Left renal pelvis (tissue), 4 donors: ENCODE measurements at places on chromosomes 12 and 14. TPM values are rescaled to one million over a fixed set of nuclear protein-coding genes. Genes with fewer than 3 reads are reported as not detected.

Gene IFNG-AS1
- polyA plus RNA-seq = 0.27 TPM

Gene MMP17
- 0.77 TPM for polyA plus RNA-seq

Gene KRT74
- not detected for polyA plus RNA-seq

Gene ASPG
- polyA plus RNA-seq = 18.9 TPM

Gene TAC3
- 0.37 TPM for polyA plus RNA-seq

Gene RNASE2
- polyA plus RNA-seq = 1.3 TPM

Gene TSHR
- polyA plus RNA-seq = 0.22 TPM

Gene ZFYVE21
- polyA plus RNA-seq = 50.6 TPM

Gene HHIPL1
- polyA plus RNA-seq = 1.6 TPM

Gene TEX52
- 0.38 TPM for polyA plus RNA-seq

Gene TOX4
- 61.7 TPM for polyA plus RNA-seq

Gene PSEN1
- polyA plus RNA-seq = 76.6 TPM

Gene FGF23
- polyA plus RNA-seq = 0.06 TPM

Gene KLC1
- polyA plus RNA-seq = 154 TPM

Gene MRPS35
- 70.8 TPM for polyA plus RNA-seq

Gene HOXC12
- polyA plus RNA-seq = 0.04 TPM

Gene UNC79
- 1.1 TPM for polyA plus RNA-seq

Gene USP30
- 26.6 TPM for polyA plus RNA-seq

Gene RNASE7
- polyA plus RNA-seq = 0.63 TPM

Gene DCP1B
- 25.8 TPM for polyA plus RNA-seq

Gene PLEKHG7
- 1.0 TPM for polyA plus RNA-seq

Gene INHBE
- polyA plus RNA-seq = 0.69 TPM

Gene DNAH10
- polyA plus RNA-seq = 5.2 TPM

Gene ASCL1
- polyA plus RNA-seq = 0.07 TPM

Gene NELL2
- polyA plus RNA-seq = 21.7 TPM

Gene DIO3
- 0.12 TPM for polyA plus RNA-seq

Gene CLEC12A
- polyA plus RNA-seq = 1.1 TPM

Gene NGB
- polyA plus RNA-seq = not detected

Gene FSCB
- not detected for polyA plus RNA-seq

Gene NFATC4
- polyA plus RNA-seq = 52.5 TPM

Gene AKAP6
- polyA plus RNA-seq = 3.2 TPM

Gene TGFB3
- polyA plus RNA-seq = 19.0 TPM

Gene SOAT2
- polyA plus RNA-seq = 1.3 TPM

Gene TXNRD1
- 72.7 TPM for polyA plus RNA-seq

Gene IL26
- polyA plus RNA-seq = not detected

Gene SIX6
- not detected for polyA plus RNA-seq

Gene FGF6
- not detected for polyA plus RNA-seq
